Right ventricle myocardium inferior (tissue), 1 donor: ENCODE measurements at places on chromosomes 2 and 18. TPM values are rescaled to one million over a fixed set of nuclear protein-coding genes. Genes with fewer than 3 reads are reported as not detected.

DNA sequence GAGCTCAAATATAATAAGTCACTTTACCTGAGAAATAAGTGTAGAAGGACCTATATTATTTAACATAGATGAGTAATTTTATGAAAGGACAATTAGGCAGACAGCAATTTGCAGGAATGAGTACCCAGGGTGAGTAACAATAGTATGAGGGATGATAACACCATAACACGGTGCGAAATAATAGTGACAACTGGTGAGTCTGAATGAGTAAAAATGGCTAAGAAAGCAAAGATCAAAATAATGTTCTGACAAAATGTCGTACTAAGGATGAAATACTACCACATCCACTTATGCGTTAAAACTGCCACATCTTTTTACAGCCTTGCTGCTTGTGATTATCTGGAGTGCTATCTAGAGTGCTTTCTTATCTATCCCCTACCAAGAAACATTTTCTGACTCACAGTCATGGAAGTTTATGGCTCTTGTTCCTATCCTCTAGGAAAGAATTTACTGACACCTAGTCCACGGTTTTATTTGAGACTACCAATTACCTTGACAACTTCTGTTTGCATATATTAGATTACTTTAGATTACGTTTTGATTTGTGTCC is 929.7 kb downstream of the LRP1B start:
- no peak for DNase-seq

DNA sequence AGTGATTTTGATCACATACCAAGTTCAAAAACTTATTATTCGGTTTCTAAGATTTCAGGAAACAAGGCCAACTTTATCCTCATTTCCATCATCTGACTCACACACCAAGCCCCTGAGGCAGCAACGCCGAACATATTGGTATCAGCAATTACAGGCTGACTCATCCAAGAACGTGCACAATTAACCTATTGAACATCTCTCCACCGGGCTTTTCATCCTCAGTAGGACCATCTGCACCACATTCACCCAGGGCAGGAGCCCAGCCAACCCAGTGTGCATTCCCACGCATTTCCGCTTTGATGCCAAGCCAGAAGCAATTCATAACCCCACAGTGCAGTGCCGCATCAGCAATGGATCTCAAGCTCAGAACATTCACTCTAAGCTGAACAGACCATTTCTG is 52.9 kb downstream of the SCG2 start:
- DNase-seq: no peak

- DNase-seq: no peak
Observed at GRCh38 chr2:38873763-38874162, 2.0 kb downstream of the DHX57 start.

- DNase-seq: peak; percentile 98
Observed at GRCh38 chr2:85772019-85772745, 18.4 kb downstream of the ATOH8 start.

- no peak for DNase-seq
Observed at GRCh38 chr2:186349508-186349907, 136.6 kb upstream of the ZC3H15 start.

DNA sequence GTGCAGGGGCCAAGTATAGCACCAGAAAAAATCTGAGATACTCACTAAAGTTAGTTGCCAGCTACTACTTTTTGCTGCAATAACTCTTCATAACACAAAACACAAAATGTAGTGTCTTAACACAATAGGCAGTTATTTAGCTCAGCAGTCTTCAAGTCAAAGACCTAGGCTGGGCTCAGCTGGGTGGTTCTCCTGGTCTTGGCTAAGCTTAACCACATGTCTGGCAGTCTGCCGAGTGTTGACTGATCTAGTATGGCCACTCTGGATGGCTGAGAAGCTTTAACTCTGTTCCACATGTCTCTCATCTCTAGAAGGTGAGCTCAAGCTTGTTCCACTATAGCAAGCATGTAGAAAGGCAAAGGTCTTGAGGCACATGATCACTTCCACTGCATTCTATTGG is 451.6 kb downstream of the SOX11 start:
- DNase-seq: no peak

GRCh38 chr2:129376426-129377077 is 602.9 kb upstream of the RAB6C start:
- DNase-seq: no peak

Gene DNAH6
- 0.05 TPM for total RNA-seq

Gene CDH2
- 293 TPM for total RNA-seq
